ENCODE measurements at places on chromosomes 5 and 9.

GRCh38 chr5:170630711-170631141, 126.9 kb downstream of the KCNIP1 start:
- DNase-seq: no peak

DNA sequence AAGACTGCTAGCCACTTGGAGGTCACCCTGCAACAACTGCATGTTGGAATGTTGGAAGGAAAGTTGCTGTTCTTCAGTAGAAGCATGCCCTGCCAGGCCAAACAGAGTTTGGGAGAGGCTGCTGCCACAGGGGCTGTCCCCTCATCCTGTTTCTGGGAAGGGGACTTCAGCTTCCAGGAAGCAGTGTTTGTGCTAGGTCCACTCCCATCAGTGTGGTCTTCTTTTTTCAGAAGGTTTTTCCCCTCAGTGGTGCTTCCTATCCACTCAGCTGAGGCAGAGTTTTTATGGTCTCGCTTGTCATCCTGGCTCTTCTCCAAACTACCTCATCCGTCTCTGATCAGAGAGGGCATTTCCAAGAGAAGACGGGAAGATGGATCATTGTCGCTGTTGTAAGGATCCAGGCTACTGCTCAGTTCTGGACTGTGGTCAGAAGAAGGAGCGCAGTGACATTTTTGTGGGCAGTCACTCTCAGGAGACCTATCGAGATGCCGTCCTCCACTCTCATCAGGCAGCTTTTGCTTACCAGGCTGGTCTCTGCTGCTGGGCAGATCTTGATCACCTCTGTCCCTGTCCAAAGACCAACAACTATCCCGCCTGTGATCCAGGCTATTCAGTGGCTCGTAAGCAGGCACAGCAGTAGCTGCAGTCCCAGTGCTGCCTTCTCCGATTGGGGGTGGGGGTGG, 97.8 kb upstream of the C5orf63 start:
- no peak for DNase-seq

DNA sequence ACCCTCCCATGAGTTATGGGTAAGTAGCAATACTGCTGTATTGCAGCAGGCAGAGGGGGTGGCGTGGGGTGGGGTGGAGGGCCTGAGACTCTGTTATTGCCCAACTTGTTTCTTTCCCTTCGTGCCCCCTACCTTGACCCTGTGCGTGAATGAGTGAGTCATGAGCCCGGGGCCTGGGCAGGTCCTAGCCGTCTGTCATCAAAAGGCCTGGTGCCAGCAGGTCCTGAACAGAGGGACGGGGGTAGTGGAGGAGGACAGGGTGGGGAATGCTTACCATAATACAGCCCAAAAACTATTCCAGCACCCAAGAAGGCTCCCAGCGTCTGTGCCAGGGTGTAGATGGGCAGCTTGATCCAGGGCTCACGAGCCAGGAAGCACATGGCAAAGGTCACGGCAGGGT, 4.3 kb downstream of the AQP3 start:
- no peak for DNase-seq

DNA sequence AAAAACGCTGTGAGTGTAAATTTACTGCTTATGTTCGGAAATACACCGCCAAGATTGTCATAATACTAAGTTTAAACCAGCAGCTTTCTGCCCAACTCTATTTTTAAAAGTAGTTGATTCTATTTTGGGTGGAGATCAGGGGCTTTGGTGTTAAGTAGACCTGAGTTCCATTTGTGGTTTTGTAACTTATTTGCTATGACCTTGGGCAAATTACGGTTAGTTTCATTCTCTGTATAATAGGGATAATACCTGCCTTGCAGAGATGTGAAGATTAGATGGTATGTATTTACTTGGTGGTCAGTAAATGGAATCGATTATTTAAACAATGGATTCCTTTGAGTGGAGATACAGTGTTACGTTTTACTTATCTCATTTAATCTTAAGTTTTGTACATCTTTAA, 1.6 kb downstream of the RAD23B start:
- no peak for DNase-seq

GRCh38 chr5:53422539-53422938, 57.9 kb upstream of the FST start:
- no peak for DNase-seq

- no peak for DNase-seq
Observed at GRCh38 chr9:98521141-98521540, 187.6 kb downstream of the GABBR2 start.

- DNase-seq: no peak
Observed at GRCh38 chr5:157160001-157160400, 6.1 kb downstream of the GARIN3 start.

GRCh38 chr5:134874831-134875655, 872 bp downstream of the TXNDC15 start:
- DNase-seq: no peak

DNA sequence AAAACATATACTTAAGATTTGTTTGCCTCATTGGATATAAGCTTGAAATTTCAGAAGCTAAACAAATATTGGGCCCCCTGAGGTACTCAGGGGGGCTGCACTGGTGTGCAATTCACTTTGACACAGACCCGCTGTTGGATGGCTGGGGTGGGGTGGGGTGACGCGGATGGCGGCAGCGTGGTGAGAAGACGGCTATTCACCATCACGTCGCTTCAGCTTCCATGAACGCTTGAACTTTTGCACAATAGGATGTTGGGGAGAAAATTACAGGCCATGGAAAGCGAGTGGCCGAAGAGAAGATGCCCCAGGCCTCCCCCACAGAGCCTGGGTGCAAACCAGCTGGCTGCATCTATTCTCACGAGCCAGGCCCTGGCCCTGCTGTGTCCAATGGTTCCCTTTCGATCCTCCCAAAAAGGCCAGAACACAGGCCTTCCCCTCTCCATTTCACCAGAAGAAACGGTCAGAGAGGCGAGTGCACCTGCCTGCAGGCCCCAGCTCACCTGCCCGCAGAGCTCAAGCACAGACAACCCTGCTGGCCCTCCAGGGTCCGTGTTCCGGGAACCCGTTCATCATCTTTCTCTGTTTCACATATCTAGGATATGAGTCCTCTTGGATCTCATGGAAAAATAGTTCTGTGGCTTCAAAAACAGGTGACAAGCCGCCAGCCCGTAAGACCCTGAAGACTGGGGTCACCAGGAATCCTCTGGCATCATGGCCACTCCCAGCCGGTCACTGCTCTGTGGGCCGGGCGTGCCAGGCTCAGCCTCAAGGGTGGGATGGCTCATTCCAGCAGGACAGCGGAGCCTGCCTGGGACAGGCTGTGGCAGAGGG, 46.8 kb upstream of the SARDH start:
- DNase-seq: no peak

DNA sequence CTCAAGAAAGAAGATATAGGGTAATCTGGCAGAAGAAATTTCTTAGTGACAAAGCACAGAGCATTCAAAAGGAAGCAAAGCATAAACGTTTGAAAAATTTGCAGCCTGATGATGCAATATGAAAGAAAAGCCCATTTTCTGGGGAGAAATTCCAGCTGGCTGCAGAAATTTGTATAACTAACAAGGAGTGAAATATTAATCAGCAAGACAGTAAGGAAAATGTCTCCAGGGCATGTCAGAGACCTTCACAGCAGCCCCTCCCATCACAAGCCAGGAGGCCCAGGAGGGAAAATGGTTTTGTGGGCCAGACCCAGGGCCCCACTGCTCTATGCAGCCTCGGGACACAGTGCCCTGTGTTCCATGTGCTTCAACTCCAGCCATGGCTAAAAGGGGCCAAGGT, 359.4 kb downstream of the HINT1 start:
- DNase-seq: no peak

GRCh38 chr5:41465493-41466171, 44.8 kb downstream of the PLCXD3 start:
- DNase-seq: no peak

GRCh38 chr5:93243481-93243880, 337.5 kb downstream of the NR2F1-AS1 start:
- DNase-seq: no peak

GRCh38 chr5:153425914-153426313, 64.6 kb upstream of the GRIA1 start:
- DNase-seq: no peak

DNA sequence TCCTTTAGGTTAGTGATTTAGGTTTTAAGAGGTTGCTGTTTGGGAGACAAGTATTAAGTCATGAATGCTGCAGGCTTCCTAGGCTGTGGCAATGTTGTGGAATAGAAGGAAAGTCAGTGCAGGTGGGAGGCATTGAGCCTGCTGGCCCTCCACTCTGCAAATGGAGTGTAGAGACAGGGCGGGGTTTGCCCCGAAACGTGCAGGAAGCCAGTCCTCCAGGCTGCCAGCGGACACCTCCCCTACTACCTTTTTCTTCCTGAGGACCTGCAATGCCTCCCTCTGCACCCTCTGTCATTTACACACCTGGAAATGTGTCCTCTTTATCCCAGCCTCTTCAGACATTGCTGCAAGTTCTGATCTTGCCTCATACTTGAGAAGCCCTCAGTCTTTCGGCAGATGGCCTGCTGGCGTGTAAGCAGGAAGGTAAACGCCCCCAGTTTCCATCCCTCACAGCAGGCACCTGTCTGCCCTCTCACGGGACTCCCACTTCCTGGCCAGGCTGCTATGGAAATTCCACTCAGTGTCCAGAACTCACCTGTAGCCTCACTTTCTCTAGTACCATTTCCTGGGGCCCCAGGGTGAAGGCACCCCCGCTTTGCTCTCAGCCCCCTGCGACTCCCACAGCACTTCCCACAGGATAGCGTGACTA, 81.6 kb upstream of the BOD1 start:
- DNase-seq: no peak

DNA sequence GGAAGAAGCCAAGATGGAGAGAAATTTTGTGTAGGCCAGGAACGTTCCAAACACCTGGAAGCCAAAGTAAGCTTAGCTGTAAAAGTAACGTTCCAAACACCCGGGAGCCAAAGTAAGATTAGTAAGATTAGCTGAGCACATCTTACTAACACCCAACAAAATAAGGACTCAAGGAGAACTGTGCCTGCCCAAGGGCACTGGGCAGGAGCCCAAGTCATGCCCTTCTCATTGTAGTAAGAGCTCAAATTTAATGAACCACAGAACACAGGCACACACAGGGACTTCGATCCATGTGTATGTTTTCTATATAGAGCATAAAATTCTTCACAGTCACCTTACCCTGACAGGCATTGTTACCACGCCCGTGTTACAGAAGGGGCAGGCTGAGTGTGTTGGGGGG, 36.1 kb upstream of the NXNL2 start:
- no peak for DNase-seq

DNA sequence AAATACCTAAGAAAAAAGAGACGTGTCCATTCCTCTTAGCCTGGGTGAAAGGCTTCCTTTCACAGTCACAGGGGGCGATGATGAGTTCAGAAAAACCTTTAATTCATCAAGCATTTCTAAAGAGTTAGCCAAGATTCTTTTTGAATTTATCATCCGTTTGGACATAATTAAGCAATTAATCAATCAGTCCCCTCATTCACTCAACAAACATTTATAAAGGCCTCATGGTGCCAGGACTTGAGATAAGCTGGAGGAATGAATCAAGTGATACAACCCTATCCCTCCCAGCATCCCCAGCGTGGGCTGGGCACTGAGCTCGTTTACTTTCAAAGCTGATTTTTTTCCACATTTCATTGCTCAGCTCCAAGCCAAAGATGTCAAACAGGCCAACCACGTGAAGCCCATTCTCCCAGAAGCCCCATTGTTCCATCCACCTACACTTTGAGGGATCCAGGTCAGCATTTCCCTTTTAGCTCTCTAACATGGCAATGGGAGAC, 140.5 kb downstream of the SLIT3 start:
- no peak for DNase-seq

DNA sequence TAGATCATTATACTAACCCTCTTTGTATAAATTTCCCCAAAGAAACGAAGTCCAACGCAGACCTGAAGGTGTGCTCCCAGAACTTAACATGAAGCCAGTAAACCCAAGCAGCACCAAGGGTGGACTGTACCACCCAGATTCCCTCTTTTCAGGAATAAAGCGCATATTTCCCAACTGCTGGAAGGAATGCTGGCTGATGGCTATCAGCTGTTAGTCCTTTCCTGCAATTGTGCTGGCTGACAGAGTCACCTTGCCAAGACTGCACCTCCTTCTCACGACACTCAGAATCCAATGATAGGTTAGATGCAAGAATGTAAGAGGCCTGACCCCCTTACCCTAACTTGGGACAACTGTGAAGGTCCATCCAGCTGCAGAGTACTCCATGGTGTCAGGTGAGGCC, 93.9 kb downstream of the MAPKAP1 start:
- no peak for DNase-seq

DNA sequence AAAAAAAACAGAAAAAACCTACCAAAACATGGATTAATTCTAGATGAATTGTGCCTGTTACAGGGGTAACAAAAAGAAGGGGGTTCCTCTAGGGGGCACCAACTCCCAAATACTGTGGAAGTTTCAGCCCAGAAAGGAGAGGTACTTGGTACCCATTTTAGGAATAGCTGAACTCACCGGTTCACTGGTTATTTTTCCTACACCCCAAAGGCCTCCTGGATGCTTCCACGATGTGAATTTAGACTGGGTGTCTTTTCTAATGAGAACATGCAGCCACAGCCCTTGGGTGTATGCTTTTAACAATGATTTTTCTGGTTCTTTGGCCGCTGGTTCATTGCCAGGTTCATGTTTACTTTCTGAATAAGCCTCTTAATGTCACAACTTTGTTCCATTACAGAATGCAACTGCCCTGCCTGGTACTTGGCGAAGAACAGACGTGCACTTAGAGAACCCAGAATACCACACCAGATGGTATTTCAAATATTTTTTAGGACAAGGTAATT, 46.7 kb downstream of the GARNL3 start:
- DNase-seq: no peak

GRCh38 chr5:132915681-132916080, 42.2 kb downstream of the LEAP2 start:
- DNase-seq: no peak

- DNase-seq: no peak
Observed at GRCh38 chr9:89543621-89544278, 45.8 kb upstream of the SEMA4D start.

DNA sequence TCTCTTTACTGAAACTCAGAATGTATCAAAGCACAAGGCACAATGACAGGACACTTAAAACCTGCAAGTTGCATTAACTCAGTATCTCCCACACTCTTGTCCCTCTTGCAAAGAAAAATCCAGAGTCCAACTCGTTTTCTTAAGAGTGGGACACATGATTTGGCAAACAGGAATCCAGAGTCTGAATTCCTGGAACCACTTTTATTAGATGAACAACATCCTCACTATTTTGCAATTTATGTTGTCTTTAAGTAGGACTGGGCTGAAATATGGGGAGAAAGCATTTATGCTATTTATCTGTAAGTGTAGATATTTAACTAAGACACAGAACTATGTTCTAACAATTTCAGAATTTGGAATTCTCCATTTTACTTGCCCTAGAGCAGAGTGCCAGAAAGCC, 69.1 kb downstream of the ABCA1 start:
- no peak for DNase-seq
